GM19239 (cell line): ENCODE measurements at places on chromosomes 3 and 15.

DNA sequence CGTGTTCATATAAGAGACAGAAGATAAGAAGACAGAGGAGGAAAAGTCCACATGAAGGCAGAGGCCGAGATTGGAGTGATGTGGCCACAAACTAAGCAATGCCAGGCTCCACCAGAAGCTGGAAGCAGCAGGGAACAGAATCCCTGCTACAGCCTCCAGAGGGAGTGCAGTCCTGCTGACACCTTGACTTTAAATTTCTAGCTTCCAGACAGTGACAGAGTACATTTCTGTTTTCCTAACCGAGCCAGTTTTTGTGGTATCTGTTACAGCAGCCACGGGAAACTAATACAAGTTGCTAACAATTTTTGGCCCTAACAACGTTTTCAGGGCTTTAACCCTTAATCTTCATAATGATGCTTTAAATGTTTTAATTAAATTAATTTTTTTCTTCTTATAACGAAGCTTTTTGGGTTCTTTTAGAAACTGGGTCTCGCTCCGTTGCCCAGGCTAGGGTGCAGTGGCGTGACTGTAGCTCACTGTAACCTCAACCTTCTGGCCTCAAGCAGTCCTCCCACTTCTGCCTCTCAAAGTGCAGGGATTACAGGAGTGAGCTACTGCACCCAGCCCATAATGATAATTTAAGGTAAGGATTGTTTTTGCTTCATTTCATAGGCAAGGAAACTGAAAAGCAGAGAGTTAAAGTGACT lies 202.3 kb upstream of the PROK2 start:
- no peak for DNase-seq

DNA sequence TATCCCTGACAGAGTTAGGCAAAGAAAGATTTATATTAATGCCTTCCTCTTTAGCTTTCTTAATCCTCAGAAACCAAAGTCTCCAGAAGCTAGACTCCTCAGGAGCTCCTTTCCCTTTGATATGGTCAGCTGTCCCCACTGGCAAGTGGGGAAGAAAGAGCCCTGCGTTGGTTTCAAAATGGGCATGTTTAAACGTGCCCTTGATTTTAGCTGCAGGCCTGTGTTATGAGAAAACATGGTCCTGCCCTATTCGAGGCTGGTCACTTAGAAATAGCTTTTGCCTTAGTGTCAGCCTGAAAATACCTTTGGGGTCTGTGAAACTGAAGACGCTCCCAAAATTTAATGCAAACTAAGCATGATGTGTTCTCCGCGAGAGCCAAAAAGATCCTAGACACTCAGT lies 135.5 kb upstream of the RARB start:
- no peak for DNase-seq

GRCh38 chr15:81052046-81052445 lies 51.3 kb downstream of the TLNRD1 start:
- DNase-seq: no peak

GRCh38 chr3:174243171-174243570 lies 616.0 kb upstream of the NAALADL2 start:
- no peak for DNase-seq

GRCh38 chr15:69323893-69324430 lies 25.2 kb downstream of the PAQR5 start:
- DNase-seq: no peak

DNA sequence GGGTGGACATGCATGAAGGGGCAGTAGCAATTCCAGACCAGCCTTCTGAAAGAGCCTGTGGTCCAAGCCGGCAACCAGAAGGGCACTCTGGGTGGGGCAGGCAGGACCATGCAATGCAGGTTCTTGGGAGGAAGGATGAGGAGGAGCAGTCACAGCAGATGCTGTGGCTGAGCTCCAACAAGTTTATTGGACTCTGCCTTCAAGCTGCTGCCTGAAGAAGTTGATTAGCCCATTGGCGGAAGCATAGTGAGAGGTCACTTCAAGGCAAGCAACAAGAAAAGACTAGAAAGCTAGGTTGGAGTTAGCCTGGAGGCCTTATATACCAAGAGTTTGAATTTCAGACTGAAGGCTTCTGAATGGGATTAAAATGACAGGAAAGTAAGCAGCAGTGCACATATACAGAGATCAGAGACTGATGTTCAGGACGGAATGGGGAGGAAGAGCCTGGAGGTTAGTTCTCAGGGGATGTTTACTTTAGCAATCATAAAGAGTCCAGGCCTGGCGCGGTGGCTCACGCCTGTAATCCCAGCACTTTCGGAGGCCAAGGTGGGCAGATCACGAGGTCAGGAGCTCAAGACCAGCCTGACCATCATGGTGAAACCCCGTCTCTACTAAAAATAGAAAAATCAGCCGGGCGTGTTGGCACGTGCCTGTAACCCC lies 39.9 kb downstream of the SFMBT1 start:
- no peak for DNase-seq

DNA sequence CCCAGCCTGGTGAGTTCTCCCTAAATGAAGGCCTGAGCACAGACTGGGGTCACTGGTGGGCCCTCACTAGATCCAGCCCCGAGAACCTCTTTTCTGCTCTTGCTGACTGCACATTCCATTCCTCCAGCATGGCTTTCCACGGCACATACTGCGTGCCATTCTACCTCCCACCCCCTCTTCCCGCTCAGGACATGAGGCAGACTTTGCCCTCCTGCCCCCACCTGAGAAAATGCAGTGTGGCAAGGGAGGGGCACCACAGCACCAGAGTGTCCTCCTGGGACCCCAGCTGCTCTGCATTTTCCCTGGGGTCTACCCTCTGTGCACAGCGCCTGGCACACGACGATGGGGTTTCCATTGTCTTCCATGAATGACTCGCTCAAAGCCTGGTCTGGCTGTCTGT lies 6.1 kb upstream of the SLCO2A1 start:
- no peak for DNase-seq

DNA sequence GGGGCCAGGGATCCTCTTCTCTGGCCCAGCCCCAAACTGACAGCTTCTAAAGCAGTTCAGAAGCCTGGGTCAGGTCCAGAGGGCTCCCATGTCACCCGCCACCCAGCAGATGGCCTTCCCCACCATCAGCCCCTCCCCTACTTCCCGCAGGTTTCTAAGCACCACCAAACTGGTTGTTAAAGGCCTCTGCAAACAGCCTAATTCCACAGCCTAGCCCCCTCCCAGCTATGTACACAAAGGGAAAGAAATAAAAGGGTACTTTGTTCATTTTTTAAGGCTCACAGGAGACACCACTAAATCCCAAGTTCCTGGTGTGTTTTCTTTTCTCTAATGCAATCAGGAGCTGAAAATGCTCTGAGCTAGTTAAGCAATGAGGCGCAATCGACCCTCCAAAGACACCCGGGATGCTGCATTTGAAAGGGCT lies 30.6 kb downstream of the PLCH1 start:
- DNase-seq: no peak

GRCh38 chr15:92843326-92843725 lies 56.8 kb upstream of the CHD2 start:
- DNase-seq: no peak

DNA sequence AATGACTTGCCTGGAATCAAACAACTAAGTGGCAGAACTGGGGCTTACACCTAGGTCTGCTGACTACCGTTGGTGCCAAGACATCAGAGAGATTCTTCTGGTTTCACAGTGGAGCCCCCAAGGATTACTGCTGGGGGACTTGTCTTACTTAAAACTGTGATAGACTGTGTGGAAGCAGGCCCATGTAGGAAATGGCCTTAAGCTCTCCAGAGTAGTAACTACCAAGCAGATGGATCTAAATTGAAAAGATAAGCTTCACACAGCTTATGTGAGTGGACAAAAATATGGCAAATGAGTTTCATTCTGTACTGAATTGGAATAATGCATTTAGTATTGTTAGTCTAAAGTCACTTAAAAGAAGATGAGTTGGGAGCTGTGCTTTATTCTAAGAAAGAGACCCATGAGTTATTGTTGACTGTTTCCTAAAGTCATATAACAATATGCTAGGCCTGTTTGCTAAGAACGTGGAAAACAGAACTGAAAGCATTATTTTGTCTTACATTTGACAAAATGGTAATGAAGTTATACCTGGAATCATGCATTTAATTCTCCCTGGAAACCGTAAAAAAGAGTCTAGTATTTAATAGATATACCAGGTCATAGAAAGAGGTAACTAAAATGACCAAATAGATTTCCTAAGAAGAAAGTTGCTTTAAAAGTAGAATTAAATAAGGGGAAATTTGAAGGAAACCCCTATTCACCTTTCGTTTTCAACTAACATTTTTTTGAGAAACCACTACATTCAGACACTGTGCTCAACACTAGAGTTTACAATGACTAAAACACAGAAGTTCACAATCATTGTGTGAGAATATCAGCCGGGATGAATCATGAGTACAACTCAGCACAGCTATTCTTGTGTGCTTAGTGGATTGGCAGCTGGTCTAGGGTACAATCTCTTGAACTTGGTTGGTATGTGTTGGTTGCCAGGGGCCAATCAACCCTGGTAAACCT lies 13.0 kb upstream of the MAPK6 start:
- no peak for DNase-seq

DNA sequence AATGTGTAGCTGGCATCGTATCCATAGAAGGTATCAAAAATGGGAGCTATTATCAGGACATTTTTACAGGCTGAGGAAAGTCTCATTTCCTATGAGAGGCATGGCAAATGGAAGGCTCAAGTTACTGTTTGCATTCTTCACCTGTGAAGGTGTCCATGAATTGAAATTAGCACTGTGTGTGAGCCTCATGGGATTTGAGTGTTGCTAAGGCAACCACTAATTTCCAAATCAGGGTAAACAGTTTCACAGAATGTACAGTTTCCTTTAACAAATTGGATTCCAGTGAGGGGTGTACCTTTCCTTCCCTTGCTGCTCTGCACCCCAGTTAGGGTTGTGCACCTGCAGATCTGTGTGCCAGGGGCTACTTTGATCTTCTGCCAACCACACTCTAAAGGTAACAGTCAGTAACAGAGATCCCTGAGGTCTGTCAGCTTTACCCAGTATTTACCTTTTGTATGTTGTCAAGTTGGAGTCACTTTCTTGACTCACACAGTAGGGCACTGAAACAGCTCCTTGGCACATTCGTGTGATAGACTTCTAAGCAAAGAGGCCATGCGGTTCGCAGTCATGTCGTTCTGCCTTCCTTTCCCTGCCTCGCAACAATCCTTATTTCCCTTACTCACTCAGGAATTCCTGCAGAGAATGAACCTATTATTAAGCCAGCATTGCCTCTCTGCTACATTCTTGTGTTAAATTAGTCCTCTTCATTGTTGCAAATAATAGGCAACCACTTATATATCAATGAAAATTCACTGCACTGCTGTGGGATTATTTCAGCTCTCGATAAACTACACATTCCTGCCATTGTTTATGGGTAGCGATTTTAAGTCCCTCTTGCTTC lies 129.8 kb upstream of the GBE1 start:
- no peak for DNase-seq
